ENCODE measurements at places on chromosomes 4 and X.

- DNase-seq: no peak
Observed at GRCh38 chr4:95638920-95639501, 90.2 kb upstream of the UNC5C start.

DNA sequence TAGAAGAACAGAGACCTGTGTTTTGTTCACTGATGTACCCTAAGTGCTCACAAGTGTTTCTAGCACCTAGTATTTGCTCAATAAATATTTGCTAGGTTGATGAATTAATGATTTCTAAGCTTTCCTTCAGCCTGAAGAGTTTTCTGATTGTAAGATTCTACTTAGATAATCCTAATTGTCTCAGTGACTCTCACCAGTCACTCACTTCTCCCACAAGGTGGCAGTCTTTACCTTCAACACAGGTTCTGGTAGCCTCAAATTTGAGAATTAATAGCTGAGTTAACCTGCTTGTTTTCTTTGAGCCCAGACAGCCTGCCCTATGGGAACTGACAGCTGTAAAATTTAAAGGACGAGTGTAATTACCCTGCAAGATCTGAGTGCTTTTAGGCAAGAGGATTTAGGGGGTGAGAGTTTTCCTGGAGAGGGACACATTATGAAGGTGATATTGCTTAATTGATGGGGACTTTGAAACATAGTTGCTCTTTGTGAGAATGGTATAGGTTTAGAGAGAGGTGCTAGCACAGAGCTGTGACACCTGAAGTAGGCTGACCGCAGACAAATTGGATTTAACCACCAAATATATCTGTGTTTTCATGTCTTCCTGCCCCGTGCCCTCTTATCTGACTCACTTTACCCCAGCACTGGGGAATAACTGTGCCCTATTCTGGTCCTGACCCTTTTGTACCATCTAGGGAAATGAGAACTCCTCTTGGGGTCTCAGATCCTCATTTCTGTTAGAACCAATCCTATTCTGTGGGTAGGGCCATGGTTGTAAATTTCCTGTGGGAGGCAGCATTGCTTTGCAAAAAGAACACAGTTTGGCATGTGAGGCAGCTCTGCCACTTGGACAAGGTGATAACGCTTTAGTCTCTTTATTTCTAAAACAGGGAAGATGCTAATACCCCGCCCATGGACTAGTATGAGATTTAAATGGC lies 27.7 kb downstream of the CD38 start:
- DNase-seq: peak; percentile 28

DNA sequence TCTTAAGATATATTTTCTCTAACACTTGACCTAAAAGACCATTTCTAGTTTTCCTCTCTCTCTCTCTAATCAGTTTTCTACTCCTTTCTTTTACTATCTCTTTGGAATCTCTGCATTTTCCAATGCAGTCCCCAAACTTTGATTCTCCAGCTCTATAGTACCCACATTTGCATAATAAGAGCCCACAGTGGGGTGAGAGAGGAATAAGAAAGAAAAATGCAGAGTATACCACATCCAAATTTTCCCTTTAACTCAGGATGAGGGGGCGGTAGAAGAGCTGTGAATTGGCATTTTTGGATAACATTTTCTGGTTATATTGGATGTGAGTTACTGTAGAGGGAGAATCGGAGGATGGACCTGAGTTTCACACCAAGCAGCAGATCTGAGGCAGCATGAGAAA lies 74.4 kb upstream of the SOD3 start:
- no peak for DNase-seq

GRCh38 chr4:172489861-172490260 lies 676.7 kb downstream of the GALNTL6 start:
- DNase-seq: no peak

DNA sequence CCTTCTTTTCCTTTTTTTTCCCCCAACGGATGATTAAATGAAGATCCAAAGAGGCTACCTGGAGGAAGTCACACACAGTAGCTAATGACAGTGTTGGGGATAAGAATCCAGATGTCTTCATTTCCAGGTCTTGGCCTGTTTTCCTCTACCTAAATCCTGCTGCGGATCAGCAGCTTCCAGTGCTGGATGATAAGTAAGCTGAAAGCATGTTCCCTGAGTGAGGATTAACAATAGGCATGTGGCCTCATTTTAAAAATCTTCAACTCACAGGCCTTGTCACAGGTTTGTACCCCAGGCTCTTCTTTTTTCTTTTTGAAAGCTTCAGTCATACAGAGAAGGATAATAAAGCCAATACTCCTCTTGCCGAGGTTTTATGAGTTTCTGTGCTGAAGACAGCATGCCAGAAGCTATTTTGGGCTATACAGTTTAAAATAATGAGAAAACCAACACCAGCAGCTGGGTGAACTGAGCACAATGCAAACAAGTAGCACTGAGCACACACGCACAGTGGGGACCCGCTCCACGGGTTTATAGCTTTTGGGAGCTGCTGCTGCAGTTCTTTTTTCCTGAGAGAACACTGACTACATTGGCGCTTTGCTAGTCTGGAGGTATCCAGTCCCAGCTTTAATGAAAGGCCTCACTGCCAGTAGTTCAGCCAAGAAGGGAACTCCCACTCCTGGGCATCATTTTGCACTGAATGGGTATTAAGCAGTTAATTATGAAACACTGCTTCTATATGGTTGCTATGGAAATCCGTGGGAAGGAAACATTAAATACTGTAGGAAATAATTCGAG lies 184.2 kb upstream of the CTSO start:
- no peak for DNase-seq

DNA sequence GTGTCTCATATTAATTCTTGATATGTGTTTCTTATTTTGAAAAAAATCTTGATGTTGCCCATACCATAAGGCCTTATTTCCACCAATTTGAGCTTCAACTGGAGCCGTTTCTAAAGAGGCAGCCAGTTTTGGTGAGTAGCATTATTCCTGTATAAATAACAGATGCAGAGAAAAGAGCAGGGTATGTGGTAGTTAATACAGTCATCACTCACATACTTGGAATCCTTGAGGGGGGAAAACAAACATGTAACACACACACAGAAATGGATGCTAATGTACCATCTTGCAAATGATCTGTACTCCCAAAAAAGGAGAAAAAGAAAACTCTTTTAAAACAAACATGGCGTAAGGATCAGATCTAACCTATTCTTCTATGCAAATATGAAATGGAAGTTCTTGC lies 389.7 kb downstream of the GPM6A start:
- DNase-seq: no peak

- no peak for DNase-seq
Observed at GRCh38 chr4:48499551-48500066, 9.6 kb downstream of the ZAR1 start.

DNA sequence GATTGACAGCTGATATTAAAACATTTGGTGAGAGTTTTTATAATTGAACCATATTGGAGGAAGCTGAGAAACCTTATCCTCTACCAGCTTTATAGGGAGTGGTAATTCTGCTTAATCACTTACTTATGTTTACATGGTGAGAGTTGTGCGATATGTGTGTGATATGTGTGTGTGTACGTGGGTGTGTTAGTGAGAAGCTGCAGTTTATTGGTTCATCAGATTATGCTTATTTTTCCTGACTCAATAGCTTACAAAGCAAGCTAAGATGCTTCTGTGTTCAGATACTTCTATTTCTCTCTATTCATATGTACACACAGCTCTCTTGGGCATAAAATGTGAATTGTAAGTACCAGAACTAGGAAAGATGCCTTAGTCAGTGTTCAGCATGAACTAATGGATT lies 343.7 kb downstream of the GRIA2 start:
- DNase-seq: no peak

DNA sequence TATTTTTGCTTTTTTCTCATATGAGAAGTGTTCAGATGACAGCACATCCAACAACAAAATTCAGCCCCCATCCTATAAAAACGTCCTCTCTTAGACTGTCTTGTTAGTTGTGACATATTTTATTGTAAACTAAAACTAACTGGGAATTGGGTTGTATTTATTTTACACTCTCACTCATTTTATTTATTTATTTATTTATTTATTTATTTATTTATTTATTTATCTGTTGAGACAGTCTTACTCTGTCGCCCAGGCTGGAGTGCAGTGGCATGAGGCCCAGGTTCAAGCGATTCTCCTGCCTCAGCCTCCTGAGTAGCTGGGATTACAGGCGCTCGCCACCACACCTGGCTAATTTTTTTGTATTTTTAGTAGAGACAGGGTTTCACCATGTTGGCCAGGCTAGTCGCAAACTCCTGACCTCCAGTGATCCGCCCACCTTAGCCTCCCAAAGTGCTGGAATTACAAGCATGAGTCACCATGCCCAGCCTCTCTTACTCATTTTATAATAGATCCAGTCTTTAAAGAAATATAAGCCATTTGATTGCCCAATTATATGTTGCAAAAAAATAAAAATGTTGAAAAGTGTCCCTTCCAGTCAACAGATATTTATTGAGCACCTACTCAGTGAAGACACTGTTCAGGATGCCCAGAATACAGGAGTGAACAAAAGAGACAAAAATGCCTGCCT lies 44.6 kb downstream of the PALLD start:
- DNase-seq: no peak

- DNase-seq: no peak
Observed at GRCh38 chrX:143632625-143633410, 3.1 kb downstream of the SLITRK4 start.

- peak; percentile 26 for DNase-seq
Observed at GRCh38 chrX:84729809-84730208, 227.6 kb upstream of the HDX start.

- peak; percentile 82 for DNase-seq
Observed at GRCh38 chr4:73964862-73965611, 16.8 kb downstream of the PF4 start.

- DNase-seq: no peak
Observed at GRCh38 chr4:83232082-83232481, 52.5 kb downstream of the COQ2 start.

Measured in WTC11 (cell line).